ENCODE measurements at places on chromosomes 5 and 9. TPM values are rescaled to one million over a fixed set of nuclear protein-coding genes. Genes with fewer than 3 reads are reported as not detected.

GDNF gene
- not detected for total RNA-seq

FAM163B gene
- total RNA-seq = not detected

LCN1 gene
- total RNA-seq = not detected

TMEM215 gene
- total RNA-seq = not detected

TPRN gene
- total RNA-seq = 6.5 TPM

TSSK1B gene
- total RNA-seq = not detected

FAM78A gene
- total RNA-seq = 5.8 TPM

PCDHB2 gene
- total RNA-seq = 3.3 TPM

OR1B1 gene
- total RNA-seq = not detected

ALDH7A1 gene
- total RNA-seq = 18.1 TPM

PIP5K1B gene
- 3.1 TPM for total RNA-seq

KIF4B gene
- not detected for total RNA-seq

SMIM32 gene
- not detected for total RNA-seq

PITX1 gene
- total RNA-seq = 0.74 TPM

FOXE1 gene
- total RNA-seq = not detected

Data from omental fat pad (tissue), 4 donors.